ENCODE measurements at places on chromosomes 7 and 10. TPM values are rescaled to one million over a fixed set of nuclear protein-coding genes. Genes with fewer than 3 reads are reported as not detected.

- DNase-seq: no peak
These were observed 8.0 kb downstream of the DNAJC1 start for GRCh38 chr10:21995557-21995956.

- peak; percentile 18 for DNase-seq
These were observed 8.4 kb upstream of the SCART1 start for GRCh38 chr10:133445268-133445732.

DNA sequence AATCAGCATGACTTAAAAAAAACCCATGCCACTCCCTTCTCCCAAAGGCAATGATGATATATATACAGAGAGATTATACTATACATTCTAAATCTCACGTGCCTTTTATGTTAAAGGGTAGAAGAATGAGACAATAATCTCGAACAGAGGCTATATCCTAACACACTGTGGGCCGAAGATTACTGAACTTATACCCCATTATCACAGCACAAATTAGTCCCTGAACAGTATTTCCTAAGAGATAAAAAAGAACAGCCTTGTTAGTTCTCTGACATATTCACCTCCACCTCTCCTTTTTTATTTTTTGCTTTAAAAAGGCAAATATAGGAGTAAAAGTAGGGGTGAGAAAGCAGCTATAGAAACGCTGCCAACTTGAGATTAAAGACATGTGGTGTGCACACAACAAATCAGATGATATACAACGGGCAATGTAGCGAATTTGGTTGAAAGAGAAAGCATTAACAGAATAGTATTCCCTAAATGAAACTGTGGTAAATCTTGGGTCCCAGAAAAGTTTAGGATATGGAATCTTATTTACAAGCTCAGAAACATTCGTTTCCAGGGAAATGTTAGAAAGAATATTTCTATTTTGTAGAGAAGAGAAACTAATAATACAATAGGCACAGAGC is 69.5 kb downstream of the JMJD1C start:
- DNase-seq: no peak

- no peak for DNase-seq
These were observed 59.4 kb upstream of the AQP1 start for GRCh38 chr7:30852308-30852684.

The NEBL gene
- polyA plus RNA-seq: 0.58 TPM

The MYL10 gene
- not detected for polyA plus RNA-seq

The GPR26 gene
- polyA plus RNA-seq: not detected

The CTAGE6 gene
- 0.32 TPM for polyA plus RNA-seq

The ADARB2 gene
- not detected for polyA plus RNA-seq

The ZNF277 gene
- polyA plus RNA-seq: 12.9 TPM
